ENCODE measurements at places on chromosomes 6 and 20.

- DNase-seq = no peak
Observed at GRCh38 chr6:56756219-56756789, 113.6 kb upstream of the DST start.

- DNase-seq = no peak
Observed at GRCh38 chr6:74936886-74937285, 269.0 kb downstream of the COL12A1 start.

GRCh38 chr6:24875534-24875901, 60.2 kb downstream of the RIPOR2 start:
- DNase-seq = no peak

GRCh38 chr6:39881851-39882530, 52.3 kb downstream of the MOCS1 start:
- DNase-seq = no peak

DNA sequence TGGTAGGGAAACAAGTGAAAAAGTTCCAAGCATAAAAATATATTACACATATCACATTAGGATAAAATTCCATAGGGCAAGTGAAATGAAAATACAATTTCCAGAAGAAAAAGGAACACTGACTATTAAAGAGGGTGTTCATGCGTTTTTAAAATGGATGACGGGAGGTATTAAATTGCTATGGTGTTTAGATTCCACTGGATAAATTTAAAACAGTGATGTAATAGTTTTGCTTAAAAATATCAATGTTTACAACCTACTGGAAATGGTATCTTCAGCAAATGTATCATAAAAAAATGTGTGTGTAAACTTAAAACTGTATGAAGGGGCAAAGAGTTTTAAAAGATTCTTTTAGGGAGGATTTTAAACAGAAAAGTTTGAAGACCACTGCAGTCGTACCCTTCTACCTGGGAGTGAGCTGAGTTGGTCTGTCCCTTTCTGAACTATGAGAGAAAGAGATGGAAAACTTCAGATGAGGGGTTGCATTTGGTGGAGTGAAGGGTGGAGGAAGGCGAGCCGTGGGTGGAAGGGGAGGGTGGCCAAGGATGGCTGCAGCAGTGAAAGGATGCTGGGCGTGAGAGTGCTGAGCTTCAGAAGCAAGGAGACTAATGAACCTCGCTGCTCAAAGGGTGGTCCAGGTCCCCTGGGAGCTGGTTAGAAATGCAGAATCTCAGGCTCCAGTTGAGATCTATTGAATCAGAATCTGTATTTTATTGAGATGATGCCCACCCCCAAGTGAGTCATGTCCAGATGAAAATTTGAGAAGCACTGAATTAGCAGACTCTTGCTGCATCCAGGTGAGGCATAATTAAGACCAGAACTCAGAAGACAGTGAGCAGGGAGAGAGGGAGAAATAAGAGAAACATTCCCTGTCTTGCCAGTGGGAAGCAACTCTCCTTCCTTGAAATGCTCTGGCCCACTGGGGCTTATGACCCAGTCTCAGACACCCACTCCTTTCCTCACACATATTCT, 54.5 kb upstream of the MRPS10 start:
- no peak for DNase-seq

GRCh38 chr20:34771680-34772081, 53.8 kb downstream of the NCOA6 start:
- no peak for DNase-seq

GRCh38 chr6:2714111-2714895, 36.4 kb downstream of the MYLK4 start:
- DNase-seq = no peak

- no peak for DNase-seq
Observed at GRCh38 chr6:36124881-36125280, 5.4 kb upstream of the MAPK13 start.

- no peak for DNase-seq
Observed at GRCh38 chr6:31717499-31718222, 2.5 kb downstream of the LY6G6D start.

- DNase-seq = no peak
Observed at GRCh38 chr6:113396730-113397129, 460.4 kb upstream of the MARCKS start.

DNA sequence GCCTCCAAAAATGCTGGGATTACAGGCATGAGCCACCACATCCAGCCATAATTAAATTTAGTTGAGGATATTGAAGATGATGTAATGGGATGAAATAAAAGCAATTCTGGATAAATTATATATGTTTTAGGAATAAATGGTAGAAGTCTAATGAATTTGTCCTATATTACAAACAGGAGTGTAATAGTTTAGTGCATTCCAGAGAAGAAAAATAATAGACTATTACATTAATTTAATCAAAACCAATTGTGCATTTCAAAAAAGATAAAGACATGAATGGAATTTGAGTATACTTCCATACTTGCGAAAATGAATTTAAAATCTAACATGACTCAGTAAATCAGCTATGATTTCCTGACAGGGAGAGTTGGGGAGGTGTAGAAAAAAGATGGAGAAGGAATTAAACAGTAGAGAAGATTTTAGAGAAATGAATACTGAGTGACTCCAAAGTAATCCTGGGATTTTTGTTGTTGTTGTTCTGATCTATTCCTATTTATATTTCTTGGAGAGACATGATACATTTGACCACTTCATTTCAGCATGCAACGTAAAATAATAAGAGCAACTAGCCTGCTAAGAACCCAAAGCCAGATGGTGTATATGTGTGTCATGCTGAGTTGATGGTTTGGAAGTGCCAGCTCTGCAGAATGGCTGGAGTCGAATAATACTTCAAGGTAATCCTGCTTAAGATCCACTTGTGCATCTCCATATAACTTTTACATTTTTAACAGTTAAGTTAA, 67.4 kb downstream of the AIG1 start:
- no peak for DNase-seq

DNA sequence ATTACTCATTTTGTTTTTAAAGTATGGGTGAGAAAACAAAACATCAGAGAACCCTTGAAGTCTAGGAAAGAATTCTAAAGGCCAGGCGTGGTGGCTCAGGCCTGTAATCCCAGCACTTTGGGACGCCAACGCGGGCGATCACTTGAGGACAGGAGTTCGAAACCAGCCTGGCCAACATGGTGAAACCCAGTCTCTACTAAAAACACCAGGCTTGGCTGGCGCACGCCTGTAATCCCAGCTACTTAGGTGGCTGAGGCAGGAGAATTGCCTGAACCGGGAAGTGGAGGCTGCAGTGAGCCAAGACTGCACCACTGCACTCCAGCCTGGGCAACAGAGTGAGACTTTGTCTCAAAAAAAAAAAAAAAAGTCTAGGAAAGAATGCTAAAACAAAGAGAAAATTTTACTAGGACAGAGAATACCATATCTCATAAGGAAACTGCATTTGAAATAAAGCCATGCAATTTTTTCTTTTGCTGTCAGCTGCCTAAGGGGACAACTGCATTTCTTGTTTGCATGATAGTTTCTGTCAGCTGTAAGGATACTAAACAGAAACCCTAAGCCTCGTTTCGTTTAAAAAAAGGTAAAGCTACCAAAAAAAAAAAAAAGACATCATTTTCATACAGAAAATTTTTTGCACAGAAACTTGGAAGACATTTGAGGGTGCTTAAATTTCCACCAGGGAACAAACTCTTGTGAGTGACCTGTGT, 32.1 kb downstream of the SMLR1 start:
- no peak for DNase-seq

GRCh38 chr6:116314218-116314617, 34.5 kb upstream of the TSPYL1 start:
- no peak for DNase-seq

DNA sequence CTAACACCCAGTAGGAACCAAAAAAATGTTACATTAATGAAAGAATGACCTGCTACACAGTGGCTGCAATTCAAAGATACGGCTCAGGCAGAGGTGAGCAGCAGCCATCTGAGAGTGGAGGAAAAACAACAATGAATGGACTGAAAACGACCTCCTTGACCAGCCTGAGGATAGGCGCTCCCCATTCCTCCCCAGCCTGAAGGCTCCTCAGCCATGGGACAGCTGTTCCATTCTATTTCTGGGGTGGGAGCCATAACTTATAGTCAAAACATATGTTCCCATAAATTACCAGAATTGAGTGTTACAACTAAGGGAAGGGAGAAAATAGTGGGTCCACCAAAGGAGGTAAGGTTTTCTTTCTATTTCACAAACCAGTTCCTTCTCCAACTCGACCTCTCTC, 27.2 kb downstream of the FYN start:
- DNase-seq = no peak

DNA sequence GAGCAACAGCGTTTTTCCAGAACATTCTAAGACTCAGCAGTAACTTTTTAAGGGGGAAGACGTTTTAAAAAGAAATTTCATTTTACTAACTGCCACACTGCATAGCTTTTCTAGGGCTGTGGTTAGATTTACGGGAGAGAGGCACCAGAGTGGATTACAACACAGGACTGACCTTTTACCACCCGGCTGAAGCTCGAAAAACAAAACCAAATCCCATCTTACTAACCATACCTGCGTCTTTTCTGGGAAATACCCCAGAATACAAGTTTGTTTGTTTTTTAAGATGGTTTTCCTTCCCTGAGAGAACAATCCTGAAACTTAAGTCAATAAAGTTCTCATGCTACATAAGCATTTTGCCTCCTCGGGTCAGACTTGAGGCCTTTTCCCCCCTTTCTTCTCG, 209.3 kb upstream of the SOX4 start:
- no peak for DNase-seq

- no peak for DNase-seq
Observed at GRCh38 chr20:39736434-39737327, 774.5 kb downstream of the DHX35 start.

DNA sequence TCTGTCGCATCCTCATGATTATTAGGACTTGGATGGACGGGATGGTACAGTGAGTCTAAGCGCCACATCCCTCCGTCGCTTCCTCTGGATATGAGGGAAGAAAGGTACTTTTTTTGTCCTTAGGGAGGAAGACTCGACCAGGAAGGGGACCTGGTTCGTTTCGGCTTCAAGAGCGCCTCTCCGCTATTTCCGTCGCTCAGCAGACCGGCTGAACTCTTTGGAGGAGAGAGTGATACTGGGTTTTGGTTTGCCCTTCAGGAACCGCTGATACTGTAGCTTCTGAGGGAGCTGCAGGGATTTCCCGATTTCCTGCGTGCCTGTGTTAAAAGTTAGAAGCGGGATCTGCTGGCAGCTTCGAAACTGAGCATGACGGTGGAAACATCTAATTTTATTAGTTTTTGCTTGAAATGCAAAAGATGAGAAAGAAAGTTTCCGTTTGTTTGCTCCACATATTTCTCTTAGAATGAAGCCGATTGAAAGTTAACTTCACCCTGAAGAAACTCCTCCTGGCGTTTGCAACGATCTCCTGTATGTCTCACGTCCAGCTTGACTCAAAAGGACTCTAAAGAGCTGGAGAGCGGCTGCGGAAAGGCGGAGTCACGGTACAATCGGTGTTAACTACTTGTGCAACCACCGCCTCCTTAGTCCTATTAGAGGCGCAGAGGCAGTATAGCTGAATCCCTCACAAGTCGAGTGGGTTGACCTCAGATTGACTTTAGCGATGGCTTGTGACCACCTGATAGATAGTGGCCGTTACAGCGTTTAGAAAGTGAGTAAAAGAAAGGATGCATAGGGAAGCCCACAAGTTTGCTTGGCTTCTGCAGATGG, 129.4 kb downstream of the TRIM27 start:
- DNase-seq = no peak

GRCh38 chr6:45959534-45960145, 56.0 kb downstream of the CLIC5 start:
- DNase-seq = no peak

DNA sequence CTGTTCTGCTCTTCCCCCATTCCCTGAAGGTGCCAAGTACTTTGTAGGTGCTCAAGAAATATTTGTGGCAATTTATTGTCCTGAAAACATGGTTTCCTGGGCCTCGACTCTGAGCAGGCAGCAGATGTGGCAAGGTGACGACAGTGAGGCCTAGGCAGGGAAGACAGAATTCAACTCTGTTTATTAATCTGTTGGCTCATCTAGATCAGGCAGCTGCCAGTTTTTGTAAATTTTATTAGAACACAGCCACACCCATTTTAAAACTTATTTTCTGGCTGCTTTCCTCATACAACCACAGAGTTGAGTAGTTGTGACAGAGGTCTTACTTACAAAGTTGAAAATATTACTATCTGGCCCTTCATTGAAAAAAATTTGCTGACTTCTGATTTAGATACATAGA, 24.5 kb downstream of the MAPK14 start:
- DNase-seq = no peak

Measured in stimulated activated CD4-positive, alpha-beta T cell treated with anti-CD3 and anti-CD28 coated beads, Interleukin-12 subunit alpha, Interleukin-12 subunit beta, amount 100 ng/mL, for 48 hours (primary cell).